ENCODE measurements at places on chromosomes 7 and 10.

GRCh38 chr7:747186-747585, 20.1 kb upstream of the PRKAR1B start:
- DNase-seq: no peak

GRCh38 chr7:3034591-3035150, 9.0 kb downstream of the CARD11 start:
- DNase-seq: no peak

DNA sequence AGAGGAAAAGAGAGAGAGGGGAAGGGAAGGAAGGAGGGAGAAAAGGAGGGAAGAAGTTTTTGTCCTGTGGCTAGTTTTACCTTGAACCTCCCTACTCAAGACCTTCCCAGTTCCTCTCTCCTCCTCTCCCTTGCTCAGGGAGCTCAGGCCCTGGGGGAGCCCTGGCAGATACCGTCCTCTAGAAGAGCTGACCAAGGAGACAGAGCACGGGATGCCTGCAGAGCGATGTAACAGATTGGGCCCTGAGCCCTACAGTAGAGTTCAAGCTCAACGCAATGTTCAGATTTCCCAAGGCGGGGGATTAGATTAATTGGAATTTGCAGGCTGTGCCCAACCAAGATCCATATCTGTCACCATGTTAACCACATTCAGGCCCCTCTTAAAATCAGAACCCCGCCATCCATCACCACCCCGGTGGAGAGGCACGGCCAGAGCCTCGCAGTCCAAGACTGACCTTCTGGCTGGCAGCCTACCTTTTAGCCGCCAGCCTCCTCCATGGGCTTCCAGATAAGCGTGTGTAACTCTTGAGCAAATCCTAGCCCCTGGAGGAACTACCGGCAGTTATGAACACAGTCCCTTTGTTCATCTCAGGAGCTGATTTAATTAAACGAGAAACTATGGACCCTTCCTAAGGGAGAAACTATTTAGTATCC, 70.6 kb downstream of the KCNMA1 start:
- DNase-seq: no peak

GRCh38 chr7:21547501-21547900, 4.7 kb downstream of the DNAH11 start:
- DNase-seq: no peak

DNA sequence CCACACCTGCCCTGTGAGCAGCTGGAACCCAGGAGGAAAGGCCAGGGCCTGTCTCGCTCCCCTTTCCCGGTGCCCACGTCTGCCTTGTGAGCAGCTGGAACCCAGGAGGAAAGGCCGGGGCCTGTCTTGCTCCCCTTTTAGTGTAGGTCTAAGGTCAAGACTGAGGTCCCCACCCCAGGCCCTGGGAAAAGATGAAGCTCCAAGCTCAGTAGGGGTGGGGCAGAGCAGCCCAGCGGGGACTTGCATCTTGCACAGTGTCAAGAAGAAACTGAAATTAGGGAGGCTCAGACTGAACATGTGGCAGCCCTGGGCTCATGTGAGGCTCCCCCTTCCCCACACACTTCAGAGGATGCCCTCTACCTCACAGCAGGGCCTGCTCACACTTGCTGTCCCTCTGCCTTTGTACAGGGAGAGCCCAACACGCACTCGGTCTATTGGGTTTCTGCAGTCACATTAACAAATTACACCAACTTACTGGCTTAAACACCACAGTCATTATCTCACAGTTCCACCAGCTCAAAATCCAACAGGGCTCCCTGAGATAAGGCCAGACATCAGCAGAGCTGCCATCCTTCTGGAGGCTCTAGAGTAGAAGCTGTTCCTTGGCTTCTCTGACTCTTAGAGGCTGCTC, 12.4 kb downstream of the POLL start:
- DNase-seq: no peak

DNA sequence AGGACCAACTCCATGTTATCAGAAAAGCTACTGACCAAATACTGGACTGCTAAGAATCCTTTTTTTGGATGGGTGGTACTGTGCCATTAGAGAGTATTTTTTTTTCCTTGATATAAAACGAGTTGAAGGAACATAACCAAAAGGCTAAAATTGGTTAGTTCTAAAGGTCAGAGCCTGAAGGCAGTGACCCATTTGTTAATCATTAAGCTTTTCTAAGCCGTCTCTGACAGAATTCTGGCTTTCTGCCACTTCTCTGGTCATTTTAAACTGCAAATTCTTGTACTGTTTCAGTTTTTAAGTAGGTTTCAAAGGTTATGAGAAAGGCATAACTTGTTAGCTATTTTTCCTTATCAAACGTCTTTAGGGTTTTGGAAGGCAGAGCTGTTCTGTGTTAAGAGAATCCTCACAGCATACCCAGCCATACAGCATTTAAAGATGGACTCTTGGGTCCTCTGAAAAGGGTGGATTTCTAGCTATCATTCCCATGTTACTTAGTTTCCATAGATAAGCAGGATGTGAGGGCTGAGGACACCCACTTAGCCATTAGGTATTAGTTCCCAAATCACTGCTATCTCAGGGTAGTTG, 196.8 kb downstream of the RNLS start:
- DNase-seq: no peak

DNA sequence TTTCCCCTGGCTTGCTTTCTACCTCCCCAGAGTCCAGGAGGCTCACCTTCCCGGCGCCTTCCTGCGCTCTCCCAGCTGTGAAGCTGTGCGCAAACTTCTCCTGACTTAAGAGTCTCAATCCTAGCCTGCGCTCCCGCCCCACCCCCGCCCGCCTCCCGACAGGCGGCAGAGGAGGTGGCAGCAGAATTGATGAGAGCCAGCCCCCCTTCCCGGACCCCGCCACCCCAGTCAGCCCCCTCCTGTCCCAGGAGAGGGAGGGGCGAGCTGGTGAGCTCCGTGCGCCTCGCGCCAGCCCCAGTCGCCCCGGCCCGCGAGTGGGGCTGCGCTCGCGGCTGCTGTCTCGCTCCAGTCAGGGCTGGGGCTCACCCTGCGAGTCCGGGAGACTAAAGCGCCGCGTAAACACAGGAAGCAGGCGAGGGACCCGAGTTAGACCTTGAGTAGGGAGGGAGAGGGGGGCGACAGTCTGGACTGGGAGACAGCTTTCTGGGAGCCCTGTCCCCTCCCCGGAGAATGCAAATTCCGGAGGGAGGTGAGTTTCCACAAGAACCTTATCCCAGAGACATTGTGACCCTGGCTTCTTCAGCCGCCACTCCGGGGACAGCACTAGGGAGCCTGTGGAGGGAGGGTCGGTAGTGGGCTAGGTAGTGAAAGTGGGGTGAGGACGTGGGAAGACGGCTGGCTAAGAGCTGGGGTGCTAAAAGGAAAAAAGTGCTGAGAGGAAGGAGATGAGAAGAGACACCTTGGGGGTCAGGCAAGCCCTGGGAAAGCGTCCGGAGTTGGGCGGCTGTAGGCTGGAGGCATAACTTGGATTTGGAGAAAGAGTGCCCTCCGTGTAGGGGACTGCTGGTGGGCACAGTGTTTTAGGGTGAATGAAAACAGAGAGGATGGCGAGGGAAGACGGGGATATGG, at the start of gene CALCR:
CALCR (minus strand) TSS at position 79 of the 909 bp plus-strand sequence. CDS start 87,743 bp downstream, outside the sequence.
- DNase-seq: no peak

GRCh38 chr7:23462846-23463245, 7.4 kb downstream of the IGF2BP3 start:
- DNase-seq: no peak

DNA sequence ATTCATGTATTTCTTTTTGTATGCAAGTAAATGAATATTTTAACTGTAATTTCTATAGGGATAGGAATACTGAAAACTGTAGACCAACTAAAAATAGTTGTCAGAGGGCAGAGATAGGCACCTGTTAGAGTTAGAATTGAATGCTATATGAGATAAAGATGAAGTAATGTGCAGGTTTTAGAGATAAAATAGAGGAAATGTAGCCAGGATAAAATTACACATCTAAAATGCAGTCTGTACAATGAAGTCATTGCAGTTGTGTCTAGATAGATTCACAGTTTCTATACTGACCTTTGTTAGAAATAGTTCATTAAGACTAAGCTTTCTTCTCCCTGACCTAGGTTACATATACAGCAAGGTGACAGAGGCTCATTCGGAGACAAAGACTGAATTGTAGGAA, 46.2 kb downstream of the SMNDC1 start:
- no peak for DNase-seq

DNA sequence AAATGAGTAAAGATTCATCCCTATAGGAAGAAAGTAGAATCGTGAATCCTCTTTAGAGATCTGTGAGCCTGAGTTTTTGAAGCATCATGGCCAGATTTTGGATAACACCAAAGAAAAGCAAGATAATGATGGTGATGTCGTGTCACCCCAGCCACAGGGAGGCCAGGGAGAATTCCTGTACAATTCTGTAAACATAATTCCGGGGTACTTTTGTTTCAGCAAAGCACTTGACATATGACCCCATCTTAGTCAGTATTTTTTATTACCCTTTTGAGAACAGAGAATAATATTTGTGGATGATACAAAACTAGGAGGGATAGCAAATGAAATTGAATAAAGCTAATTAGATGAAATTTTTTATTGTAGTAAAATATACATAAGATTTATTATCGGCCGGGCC, 33.8 kb downstream of the NACAD start:
- DNase-seq: no peak

DNA sequence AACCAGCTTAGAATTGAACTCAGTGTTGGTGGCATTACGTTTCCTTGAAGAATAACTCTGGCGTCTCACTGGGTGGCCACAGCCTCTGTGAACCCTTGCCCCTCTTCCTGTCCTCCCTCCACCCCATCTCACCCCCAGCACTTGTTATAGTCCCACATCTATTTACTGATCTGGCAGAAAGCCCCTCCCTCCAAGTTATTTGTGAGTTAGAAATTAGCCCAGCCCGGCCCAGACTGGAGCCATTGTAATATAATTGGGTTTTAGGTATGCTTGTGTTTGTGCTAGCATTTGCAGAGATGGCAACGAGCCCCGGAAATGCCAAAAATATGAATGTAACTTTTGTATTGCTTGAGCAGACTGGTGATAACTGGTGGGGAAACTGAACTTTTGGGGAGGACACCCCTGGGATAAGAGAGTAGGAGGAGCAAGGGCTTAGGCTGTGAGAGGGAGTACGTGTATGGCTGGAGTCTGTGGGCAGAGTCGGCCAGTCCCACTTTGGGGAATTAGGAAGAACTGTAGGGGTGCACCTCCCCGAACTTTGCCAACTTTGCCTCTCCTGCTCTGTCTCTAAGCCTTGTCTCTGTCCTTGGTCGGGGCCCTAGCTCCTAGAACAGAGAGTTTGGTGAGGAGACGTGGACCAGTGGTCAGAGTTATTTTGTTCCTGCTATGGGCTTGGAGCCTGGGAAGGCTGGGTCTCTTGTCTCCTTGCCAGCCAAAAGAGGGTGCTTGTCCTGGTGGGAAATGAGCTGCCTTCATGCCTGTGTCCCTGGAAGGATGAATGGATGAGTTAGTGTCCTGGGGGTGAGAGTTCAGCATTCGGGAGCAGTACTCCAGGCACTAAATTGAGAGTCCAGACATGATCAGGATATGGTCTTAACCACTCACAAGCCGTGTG, 19.3 kb upstream of the TRIM8 start:
- no peak for DNase-seq

DNA sequence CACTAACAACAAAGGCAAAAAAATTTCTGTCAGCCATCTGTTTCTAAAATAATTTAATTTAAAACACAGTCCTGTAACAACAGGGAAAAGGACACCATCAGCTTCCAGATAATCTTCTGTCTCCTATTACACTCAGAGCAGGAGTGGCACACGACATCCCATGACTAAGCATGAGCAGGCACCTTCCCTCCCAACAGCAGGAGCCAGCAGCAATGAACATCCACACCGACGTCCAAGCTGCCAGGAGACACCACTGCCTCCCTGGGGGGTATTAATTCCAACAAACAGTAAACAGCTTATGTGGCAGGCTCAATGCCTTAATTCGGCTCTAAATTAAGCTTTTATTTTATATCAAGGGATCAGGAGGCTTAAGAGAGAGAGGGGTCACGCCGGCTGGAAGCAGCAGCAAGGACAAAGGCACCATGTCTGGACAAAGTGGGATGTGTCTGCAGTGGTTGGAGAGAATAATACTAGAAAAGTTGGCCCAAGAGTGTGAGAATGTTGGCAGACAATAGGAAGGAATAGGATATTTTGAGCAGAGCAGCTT, 45.7 kb downstream of the KIAA1549 start:
- DNase-seq: no peak

DNA sequence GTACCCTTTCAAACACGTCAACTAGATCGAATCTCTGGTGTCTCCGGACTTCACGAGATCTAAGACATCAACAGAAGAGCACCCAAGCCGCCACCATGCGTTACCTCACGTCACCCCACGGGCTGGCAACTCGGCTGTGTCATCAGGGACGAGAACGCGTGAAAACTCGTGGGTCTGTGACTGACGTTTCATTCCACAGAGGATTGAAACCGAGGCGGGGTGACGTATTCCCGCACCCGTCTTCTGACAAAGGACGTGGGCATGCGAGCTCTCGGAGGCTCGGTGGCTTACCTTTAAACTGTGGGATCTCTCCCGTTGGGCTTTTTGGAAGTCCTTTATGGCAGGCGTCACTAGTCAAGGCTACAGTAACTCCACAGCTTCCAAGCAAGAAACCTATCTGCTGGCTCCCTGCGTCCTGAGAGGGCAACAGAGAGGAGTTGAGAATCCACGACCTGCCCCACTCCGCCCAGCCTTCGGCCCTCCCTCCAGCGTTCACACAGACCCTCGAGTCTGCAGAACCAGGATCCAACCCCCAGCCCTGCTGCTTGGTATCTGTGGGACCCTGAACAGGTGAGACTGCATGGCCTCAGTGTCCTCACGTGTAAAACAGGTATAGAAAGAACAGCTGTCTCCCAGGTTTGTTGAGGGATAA, 255.3 kb downstream of the ZMYND11 start:
- DNase-seq: no peak

DNA sequence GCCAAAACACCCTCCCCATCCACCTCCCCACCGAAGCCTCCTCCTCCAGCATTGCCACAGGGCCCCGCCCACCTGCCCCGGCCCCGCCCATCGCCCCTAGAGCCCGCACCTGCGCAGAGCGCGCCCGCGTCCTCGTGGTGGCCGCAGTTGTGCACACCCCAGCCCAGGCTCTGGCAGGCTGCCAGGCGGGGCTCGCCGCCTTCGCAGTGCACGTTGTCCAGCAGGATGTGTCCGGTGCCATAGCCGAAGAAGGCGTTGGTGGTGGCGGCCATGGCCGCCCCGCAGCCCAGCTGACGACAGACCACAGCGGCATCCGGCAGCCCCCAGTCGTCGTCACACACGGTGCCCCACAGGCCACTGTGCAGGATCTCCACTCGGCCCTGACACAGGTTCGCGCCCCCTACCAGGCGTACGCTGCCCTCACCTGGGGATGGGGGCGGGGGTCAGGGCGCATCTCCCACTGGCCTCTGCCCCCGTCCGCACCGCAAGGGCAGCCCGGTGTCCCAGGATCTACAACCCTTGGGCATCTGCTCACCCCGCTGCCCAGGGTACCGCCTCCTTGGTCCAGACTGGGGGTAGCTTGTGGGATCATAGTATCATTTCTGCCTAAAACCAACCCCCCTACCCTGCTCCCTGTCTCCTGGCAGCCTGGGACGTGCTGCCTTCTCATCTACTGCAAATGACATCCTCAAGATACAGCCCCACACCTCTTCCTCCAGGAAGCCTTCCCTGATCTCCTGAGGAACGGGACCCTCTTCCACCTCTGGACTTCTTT, 11.9 kb downstream of the SSC4D start:
- DNase-seq: no peak
